T-helper 2 cell (primary cell): ENCODE measurements at places on chromosomes 2 and 18.

DNA sequence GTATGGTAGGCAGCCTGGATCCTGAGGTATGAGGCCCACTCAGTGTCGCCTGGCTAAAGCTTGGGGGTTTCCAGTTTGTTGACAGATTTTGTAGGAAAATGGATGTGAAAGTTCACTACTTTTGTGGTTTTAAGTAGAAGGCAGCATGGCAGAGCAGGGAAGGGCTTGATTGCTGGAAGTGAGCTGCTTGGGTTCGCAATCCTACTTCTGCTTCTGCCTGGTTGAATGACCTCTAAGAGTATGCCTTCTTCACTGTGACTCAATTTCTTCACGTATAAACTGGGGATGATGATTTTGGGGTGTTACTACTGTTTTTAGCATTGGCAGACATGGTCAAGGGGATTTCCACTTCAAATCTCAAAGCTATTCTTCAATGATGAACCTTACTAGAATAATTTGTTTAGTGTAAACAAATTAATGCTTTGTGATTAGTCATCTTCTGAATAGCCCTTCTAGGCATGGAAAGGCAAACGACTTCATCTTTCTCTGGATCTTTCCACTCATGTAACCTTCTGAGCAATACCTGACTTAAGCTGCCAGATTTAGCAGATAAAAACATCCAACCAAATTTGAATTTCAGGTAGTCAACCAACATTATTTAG lies 13.2 kb downstream of the BMP10 start:
- no peak for DNase-seq

DNA sequence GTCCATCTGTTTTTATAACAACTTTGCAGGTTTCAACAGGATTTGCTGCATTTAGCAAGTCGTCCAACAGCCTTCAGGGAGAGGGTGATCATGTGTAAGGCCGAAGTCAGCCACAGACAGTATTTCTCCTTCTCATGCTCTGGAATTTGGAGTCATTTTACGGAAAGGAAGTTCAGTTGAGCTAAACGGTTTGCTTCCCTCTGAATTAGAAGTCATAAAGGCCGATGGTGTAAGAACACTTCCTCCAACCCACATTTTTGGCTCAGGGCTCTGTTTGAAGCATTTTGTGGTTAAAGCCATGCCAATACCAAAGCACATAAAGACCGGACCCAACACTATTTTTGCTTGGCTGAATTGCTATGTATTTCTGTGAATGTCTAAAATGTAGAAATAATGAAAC lies 129.5 kb downstream of the TMEM182 start:
- no peak for DNase-seq

- no peak for DNase-seq
Observed at GRCh38 chr18:58379443-58379842, 249.4 kb downstream of the ALPK2 start.

- DNase-seq = peak; percentile 86
Observed at GRCh38 chr2:144505245-144505831, 14.6 kb downstream of the ZEB2 start.

DNA sequence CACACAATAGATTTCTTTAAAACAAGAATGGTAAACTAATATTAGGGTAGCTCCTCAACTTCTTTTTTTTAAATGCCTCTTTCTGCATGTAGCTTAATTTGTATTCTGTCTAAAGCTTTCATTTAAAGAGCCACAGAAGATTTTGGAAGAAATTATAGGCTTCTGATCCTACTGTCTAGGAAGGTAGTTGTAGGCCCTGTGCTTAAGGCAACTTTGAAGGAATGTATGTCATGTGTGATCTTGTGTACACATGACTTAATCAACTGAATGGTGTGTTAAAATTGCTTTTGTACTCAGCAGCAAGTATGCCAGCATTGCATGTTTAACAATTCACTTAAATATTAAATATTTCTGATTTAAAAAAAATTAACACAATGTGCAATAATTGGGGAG lies 51.5 kb upstream of the LYPD6 start:
- no peak for DNase-seq
